Karpas-422 (cell line): ENCODE measurements at places on chromosomes 6 and 20. TPM values are rescaled to one million over a fixed set of nuclear protein-coding genes. Genes with fewer than 3 reads are reported as not detected.

DNA sequence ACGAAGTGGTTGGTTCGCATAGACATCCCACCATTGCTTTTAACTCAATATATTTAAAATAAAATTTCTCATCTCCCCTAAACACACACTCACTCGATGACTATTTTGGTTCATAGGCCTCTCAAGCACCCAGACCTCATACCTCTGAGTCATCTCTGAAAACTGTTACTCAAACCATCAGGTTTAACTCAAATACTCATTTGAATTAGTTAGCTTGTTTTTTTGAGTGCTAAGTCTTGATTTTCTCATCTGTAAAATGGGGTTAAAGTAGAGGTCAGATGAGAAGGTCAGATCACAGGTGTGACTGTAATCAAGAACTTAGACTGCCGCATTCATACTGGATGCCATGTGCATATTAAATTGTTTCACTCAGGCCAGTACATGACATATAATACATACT, 243.9 kb upstream of the TENT5A start:
- H3K27me3 ChIP-seq, result no peaks in the 10 kb centered on the region
- no peak for DNase-seq
- H3K4me3 ChIP-seq, result no peak overlapping the region
- H3K36me3 ChIP-seq, result no peaks in the 10 kb centered on the region
- H3K4me1 ChIP-seq, result no peaks in the 10 kb centered on the region
- H3K27ac ChIP-seq, result no peak overlapping the region

DNA sequence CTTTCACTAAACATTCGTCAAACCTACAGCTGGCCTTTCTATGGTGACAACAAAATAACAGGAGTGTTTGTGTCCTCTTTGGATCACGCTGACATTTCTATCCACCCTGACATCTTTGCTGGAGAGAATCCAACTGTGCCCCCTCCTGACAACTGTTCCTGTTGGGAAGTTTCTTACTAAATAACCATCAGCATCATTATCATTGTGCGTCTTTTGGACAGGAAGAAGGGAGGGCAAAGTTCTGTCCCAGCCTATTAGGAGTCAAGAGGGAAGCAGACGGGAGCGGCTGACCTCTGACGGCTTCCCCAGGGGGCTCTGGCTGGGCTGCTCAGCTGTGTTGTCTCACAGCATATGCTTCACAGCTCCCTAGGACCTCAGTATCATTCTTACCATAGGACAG, 195.9 kb upstream of the SULF2 start:
- no peak for DNase-seq
- no peak overlapping the region for H3K4me3 ChIP-seq
- H3K4me1 ChIP-seq, result no peaks in the 10 kb centered on the region
- no peak overlapping the region for H3K27ac ChIP-seq

- no peaks in the 10 kb centered on the region for H3K27me3 ChIP-seq
- no peaks in the 10 kb centered on the region for H3K4me1 ChIP-seq
- no peak overlapping the region for H3K4me3 ChIP-seq
- no peaks in the 10 kb centered on the region for H3K36me3 ChIP-seq
- DNase-seq, result no peak
Measured at GRCh38 chr6:56868687-56869086, 86.2 kb upstream of the BEND6 start.

- H3K27ac ChIP-seq, result no peak overlapping the region
- H3K4me1 ChIP-seq, result no peaks in the 10 kb centered on the region
- DNase-seq, result no peak
- no peaks in the 10 kb centered on the region for H3K36me3 ChIP-seq
- no peak overlapping the region for H3K4me3 ChIP-seq
Measured at GRCh38 chr6:144320741-144321140, 35.6 kb downstream of the UTRN start.

GRCh38 chr6:139368661-139369060, 5.8 kb downstream of the CITED2 start:
- peaks cover 60% of the 10 kb centered on the region for H3K4me1 ChIP-seq
- no peak overlapping the region for H3K27ac ChIP-seq
- no peak for DNase-seq
- no peaks in the 10 kb centered on the region for H3K27me3 ChIP-seq
- no peak overlapping the region for H3K4me3 ChIP-seq

DNA sequence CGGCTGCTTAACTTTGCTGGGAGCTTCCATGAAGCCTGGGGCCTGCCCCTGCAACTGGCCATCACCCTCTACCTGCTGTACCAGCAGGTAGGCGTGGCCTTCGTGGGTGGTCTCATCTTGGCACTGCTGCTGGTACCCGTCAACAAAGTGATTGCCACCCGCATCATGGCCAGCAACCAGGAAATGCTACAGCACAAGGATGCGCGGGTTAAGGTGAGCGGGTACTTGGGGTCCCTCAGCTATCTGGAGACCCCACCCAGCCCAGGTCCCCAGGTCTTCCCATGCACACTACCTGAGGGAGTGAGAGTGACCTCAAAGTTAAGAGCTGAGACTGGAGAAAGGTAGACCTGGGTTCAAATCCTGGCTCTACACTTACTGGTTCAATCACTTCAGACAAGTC, 5.8 kb downstream of the ABCC10 start:
- no peak overlapping the region for H3K27ac ChIP-seq
- no peak overlapping the region for H3K4me3 ChIP-seq
- DNase-seq, result no peak
- no peaks in the 10 kb centered on the region for H3K27me3 ChIP-seq

DNA sequence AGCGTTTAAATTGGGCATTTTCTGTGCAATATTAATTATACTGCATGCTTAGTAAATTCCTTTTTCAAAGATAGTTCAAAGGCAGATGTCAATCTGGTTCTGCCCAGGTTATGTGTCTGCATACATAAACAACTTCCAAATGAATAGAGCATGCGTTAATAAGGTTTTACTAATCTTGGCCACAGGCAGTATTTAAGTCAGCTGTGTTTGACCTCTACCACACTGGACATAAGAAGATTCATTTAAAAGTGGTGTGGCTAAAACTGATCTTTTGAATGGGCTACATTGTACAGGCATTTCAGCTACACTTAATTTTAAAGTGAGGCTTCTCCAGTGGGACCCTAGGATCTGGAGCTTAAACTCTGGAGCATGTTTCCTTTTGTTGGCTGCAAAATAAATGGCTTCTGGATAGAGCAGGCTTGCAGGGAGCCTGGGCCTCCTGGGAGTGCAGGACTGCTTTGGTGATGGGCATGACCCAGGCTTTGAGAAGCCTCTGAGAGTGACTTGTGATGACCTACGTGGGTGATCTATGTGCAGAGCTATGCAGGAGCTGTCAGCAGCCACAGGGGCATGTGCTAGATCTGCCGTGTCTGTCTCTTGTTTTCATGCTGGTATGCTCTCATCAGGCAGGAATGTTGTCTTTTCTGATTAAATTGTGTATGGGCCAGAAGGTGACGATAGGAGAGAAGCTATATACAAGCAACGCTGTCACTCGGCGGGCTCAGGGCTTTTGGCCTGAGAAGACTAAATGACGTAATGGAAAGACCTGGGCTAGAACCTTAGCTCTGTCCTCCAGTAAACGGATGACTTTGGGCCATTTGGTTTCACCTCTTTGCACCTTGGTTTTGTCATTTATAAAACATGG, 331.2 kb downstream of the QKI start:
- H3K4me3 ChIP-seq, result no peak overlapping the region
- H3K27me3 ChIP-seq, result no peaks in the 10 kb centered on the region
- H3K36me3 ChIP-seq, result no peaks in the 10 kb centered on the region
- no peak for DNase-seq

DNA sequence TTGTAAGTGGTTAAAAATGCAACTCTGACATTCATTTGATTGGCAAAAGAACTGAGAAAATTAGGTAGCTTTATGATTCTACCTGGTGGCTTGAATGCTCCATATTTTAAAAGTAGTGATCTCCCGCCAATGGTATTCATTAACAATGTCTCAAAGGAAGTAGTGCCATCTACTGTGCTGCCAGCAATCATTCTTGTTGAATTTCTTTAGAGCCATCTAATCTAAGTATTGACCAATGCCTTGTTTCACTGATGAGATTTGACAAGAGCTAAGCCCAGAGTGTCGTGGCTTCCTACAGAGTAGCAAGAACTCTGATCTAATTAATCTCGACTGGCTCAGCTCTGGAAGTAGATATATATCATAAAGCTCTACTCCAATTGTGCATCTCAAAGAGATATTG, 696.7 kb downstream of the C6orf118 start:
- H3K4me1 ChIP-seq, result no peaks in the 10 kb centered on the region
- H3K36me3 ChIP-seq, result no peaks in the 10 kb centered on the region
- H3K27ac ChIP-seq, result no peak overlapping the region
- H3K4me3 ChIP-seq, result no peak overlapping the region
- no peaks in the 10 kb centered on the region for H3K27me3 ChIP-seq

DNA sequence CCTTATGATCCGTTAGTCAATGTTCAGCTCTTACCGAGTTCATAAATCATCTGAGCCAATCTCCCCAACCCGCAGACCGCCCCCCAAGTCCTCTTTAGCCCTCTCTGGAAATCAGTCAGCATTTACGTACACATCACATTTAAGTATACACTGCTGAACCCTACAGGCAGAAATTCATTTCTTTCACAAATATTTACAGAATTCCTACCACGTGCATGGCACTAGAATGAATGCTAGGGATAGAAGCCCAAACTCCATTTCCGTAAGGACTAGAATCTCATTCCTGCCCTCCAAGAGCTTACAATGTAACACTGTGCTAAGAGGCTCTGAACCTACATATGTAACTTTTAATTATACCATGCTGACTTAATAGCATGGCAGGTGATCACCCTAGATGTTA, 1.8 kb downstream of the OSER1 start:
- peak; percentile 52 for DNase-seq
- H3K36me3 ChIP-seq, result peaks cover 10% of the 10 kb centered on the region; the same call in 1 of the 2 replicates
- H3K27ac ChIP-seq, result peak overlapping the region; percentile 65
- peaks cover 47% of the 10 kb centered on the region for H3K4me1 ChIP-seq
- peak overlapping the region; percentile 88 for H3K4me3 ChIP-seq
- no peaks in the 10 kb centered on the region for H3K27me3 ChIP-seq

GRCh38 chr6:130975325-130975724, 87.7 kb downstream of the EPB41L2 start:
- no peaks in the 10 kb centered on the region for H3K36me3 ChIP-seq
- no peak for DNase-seq
- no peaks in the 10 kb centered on the region for H3K27me3 ChIP-seq
- H3K27ac ChIP-seq, result no peak overlapping the region
- H3K4me1 ChIP-seq, result no peaks in the 10 kb centered on the region

- peaks cover 5% of the 10 kb centered on the region; the same call in 1 of the 2 replicates for H3K4me1 ChIP-seq
- no peaks in the 10 kb centered on the region; the same call in 1 of the 2 replicates for H3K27me3 ChIP-seq
- DNase-seq, result peak; percentile 91
- H3K4me3 ChIP-seq, result no peak overlapping the region; the same call in 1 of the 2 replicates
- H3K36me3 ChIP-seq, result no peaks in the 10 kb centered on the region
Measured at GRCh38 chr20:22691369-22692118, 107.2 kb upstream of the FOXA2 start.

DNA sequence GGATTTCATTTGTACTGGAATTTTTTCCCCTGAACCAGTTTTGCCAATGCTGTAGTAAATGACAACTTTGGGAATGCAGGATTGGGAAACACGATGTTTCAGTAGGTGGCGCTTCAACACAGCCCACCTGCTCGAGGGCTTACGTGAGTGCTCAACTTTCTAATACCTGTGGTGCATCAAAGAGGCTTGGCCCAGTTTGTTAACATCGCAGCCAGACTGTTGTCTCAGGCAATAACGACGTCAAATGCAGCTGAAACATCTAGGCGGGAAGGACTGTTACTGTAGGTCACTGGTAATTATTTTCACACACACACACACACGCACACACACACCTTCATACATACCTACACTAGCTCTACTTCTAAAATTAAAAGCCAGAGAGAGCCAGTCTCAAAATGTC, 815.5 kb upstream of the SLC35B3 start:
- H3K4me1 ChIP-seq, result no peaks in the 10 kb centered on the region
- H3K36me3 ChIP-seq, result no peaks in the 10 kb centered on the region
- no peaks in the 10 kb centered on the region for H3K27me3 ChIP-seq
- H3K27ac ChIP-seq, result no peak overlapping the region
- no peak for DNase-seq

- no peaks in the 10 kb centered on the region for H3K27me3 ChIP-seq
- H3K27ac ChIP-seq, result peak within 1 kb of the TSS; percentile 77
- peaks cover 44% of the 10 kb centered on the region for H3K4me1 ChIP-seq
- peak within 1 kb of the TSS; percentile 93 for H3K4me3 ChIP-seq
- DNase-seq, result peak; percentile 78
Measured at GRCh38 chr6:147204060-147204785, at the start of gene STXBP5. Gene STXBP5 (plus strand): TSS chr6:147204417. CDS start chr6:147204533, 116 bp downstream.

DNA sequence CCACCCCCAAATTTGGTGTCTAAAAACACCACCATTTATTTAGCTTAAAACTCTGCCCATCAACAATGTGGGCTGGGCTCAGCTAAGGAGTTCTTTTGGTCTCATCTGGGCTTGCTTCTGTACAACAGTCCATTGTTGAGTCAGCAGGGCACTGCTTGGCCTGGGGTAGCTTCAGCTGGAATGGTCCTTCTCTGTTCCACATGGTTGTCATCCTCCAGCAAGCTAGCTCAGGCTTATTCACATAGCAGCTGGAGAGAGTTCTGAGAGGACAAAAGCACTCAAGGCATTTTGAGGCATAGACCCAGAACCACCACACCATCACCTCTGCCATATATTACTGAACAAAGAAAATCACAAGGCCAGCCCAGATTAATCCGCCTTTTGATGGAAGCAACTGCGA, 95.6 kb upstream of the ISM1 start:
- no peak overlapping the region for H3K27ac ChIP-seq
- DNase-seq, result no peak
- no peaks in the 10 kb centered on the region for H3K36me3 ChIP-seq
- no peaks in the 10 kb centered on the region for H3K27me3 ChIP-seq
- H3K4me1 ChIP-seq, result no peaks in the 10 kb centered on the region

- no peak overlapping the region for H3K4me3 ChIP-seq
- no peaks in the 10 kb centered on the region for H3K27me3 ChIP-seq
- DNase-seq, result no peak
- 0 out of 2 replicates have a peak, but pooled peaks cover 4% of the 10 kb centered on the region for H3K36me3 ChIP-seq
- H3K4me1 ChIP-seq, result no peaks in the 10 kb centered on the region
Measured at GRCh38 chr20:62961799-62962198, 9.3 kb downstream of the SLC17A9 start.

DNA sequence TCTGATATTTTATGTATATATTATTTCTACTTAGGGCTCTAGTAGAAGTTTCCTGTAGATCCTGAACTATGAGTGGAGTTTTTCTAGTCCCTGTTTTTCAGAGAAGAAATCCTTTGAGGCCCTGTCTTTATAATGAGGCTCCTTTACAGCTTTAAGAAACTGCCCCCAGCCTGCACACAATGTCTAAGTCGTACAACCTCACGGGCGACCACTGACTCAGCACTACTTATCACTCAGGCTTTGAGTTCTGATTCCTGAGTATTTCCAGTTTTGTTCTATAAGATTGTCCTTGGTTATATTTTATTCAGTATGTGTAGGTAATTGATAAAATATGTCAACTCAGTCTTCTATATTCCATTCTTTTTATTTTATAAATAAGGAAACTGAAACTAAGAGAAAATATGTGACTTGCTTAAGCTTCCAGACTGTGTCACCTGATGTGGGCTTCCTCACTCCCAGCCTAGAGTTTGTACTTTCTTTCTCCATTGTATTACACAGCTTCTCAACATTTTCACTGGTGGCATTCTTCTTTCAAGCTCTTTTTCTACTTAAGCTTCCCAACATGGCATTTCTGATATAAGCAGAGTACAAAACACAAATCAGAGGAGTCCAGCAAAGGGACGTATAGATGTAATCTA, 167.0 kb downstream of the TBX18 start:
- H3K27ac ChIP-seq, result no peak overlapping the region
- no peak overlapping the region for H3K4me3 ChIP-seq
- no peaks in the 10 kb centered on the region for H3K27me3 ChIP-seq
- no peaks in the 10 kb centered on the region for H3K4me1 ChIP-seq
- no peaks in the 10 kb centered on the region for H3K36me3 ChIP-seq

Gene EEF1A2
- total RNA-seq, result 0.71 TPM in 1 of 2 replicates, not detected in the other

Gene HLA-DQA2
- total RNA-seq, result 40.2 and 66.5 TPM in 2 replicates

Gene NRSN1
- total RNA-seq, result 0.30 TPM in 1 of 2 replicates, not detected in the other

Gene MAK
- not detected in 2 replicates for total RNA-seq

Gene HLA-DQB1
- total RNA-seq, result 79.1 and 126 TPM in 2 replicates

Gene UBR2
- 22.6 and 28.4 TPM in 2 replicates for total RNA-seq

Gene MEP1A
- total RNA-seq, result not detected in 2 replicates

Gene NKAIN2
- not detected in 2 replicates for total RNA-seq

Gene HIVEP2
- 1.3 and 3.0 TPM in 2 replicates for total RNA-seq

Gene MAN1A1
- 0.43 and 0.48 TPM in 2 replicates for total RNA-seq

Gene RBPJL
- not detected in 2 replicates for total RNA-seq

Gene GPLD1
- 8.5 and 9.0 TPM in 2 replicates for total RNA-seq
